ENCODE measurements at places on chromosomes 1 and 21. TPM values are rescaled to one million over a fixed set of nuclear protein-coding genes. Genes with fewer than 3 reads are reported as not detected.
A peak's percentile ranks its signal among the peaks of the same experiment; 100 is the strongest.

DNA sequence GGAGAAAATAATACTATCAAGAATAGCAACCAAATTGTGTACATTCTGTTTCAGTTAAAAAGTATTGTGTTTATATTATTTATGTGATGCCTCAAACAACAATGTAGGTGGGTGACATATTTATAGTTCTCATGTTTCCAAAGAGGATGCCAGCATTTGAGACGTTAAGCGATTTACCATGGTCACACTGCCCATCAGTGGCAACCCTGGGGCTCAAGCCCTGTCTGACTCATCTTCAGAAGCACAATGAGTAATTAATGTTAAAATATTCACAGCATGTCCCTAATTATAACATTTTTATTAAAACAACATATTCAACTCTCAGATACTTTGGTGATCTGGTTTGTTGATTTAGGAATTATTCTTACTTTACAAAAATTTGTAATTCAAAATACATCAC is 409.4 kb downstream of the BRINP3 start:
- DNase-seq, result no peak

DNA sequence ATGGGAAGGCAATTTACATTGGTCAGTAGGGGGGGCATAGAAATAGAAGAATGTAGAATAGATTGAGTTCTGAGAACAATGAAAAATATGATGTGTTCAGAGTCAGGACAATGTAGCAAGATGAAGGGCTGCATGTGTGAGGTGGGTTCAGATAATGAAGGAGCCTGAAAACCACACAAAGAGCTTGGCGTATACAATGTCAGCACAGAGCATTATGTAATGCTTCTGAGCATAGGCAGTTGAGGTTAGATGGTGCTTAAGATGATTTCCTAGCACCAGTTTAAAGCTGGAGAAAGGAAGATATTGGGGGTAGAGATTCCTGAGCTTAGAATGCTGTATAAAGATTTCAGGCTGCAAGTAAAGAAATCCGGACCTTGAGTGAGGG is 202.0 kb upstream of the SNX7 start:
- no peak for DNase-seq

Gene VHLL
- not detected for total RNA-seq

- DNase-seq, result peak; percentile 15
Measured at GRCh38 chr1:30402031-30402430, 321.4 kb downstream of the MATN1 start.

Gene DIRAS3
- total RNA-seq, result 0.16 TPM

GRCh38 chr1:145990249-145990855 is 6.0 kb downstream of the TXNIP start:
- no peak for DNase-seq

Gene PGBD5
- total RNA-seq, result not detected

DNA sequence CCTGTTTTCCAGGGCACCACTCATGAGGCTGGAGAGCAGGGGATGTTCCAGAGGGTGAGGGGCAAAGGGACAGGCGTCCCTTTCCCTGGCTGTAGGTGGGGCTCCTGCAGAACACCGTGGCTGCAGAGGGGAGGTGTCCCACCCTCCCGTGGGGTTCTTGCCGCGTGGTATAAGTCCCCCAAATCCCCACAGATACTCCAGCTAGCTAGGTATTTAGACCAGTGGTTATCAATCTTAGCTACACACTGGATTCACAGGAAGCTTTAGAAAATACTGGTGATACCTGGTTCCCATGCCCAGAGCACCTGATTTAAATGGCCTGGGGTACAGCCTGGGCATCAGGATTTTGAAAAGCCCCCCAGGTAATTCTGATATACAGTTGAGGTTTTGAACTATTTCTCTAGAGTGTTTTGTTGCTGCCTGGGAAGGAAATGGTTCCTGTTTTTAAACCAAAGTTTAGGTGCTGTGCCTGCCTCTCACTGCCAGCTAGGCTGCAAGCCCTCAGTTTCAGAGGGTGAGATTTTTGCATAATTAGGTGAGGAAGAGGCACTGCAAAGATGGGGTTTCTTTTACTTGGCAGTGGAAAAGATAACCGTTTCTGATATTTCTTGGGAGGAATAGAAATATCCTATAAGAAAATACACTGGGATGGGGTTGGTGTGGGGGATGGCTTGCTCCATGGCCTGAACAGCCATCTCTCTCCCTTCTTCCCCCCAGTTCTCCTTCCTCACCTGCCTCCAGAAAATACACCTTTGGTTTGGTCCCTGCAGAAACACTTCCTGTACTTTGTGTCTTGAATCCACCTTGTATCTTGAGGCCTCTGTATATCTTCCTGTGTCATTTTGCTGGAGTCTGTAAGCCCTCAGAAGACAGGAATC is 51.7 kb downstream of the RASSF5 start:
- DNase-seq, result no peak

Gene OR2L13
- not detected for total RNA-seq

Gene CHIA
- not detected for total RNA-seq

DNA sequence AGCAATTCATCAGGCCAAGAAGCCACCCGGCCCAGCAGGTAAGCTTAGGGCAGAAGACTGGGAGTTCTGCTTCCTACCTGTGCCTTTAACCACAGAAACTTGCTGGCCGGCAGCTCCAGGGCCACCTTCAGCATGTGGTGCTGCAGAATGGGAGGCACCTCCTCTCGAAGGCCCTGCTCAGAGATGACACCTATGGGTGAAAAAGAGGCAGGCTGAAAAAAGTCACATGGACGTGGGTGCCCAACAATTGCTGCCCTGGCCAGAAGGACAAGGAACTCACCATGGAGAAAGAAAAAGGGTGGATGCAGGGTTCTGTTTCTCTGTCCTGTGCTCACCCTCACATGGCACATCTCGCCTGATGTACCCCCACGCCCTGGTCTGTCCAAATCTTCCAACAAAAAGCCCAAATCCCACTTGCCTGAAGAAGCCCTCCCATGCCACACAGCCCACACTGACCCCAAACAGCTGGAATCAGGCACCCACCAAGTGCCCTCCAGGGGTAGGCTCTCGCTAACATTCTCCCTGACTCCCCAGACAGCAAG is 33.0 kb downstream of the URB1 start:
- no peak for DNase-seq

GRCh38 chr1:67908250-67908936 is 75.1 kb upstream of the GNG12 start:
- no peak for DNase-seq

GRCh38 chr1:187691439-187691838 is 862.7 kb downstream of the PLA2G4A start:
- DNase-seq, result no peak

- peak; percentile 78 for DNase-seq
Measured at GRCh38 chr21:45542242-45542666, at the start of gene SLC19A1. TSS of gene SLC19A1 (minus strand) at chr21:45542440. CDS start at chr21:45537959, 4,481 bp downstream.

Gene HSD3B2
- total RNA-seq, result not detected

GRCh38 chr1:82640352-82640751 is 839.6 kb downstream of the ADGRL2 start:
- DNase-seq, result no peak

DNA sequence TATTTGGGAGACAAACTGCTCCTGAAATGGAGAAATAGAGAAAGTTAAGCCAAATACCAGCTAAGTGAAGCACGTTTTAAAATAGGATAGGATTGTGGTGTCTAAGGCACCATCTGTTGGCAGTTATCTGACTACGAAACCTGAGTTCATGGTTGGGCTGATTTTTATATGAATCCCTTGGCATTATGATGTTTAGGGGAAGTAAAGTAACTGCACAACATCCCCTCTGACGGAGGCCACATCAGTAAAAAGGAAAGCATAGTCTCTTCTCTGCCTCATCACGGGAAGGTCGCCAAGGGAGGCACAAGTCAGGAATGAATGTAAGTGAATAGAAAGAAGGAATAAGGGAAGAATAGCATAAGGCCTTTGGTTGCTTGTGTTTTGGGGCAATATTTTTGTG is 128.0 kb downstream of the PRRX1 start:
- DNase-seq, result no peak

Gene SPATA46
- not detected for total RNA-seq

GRCh38 chr1:9985001-9985400 is 12.0 kb upstream of the RBP7 start:
- DNase-seq, result no peak

- DNase-seq, result peak; percentile 43
Measured at GRCh38 chr1:172089768-172090510, 248.6 kb downstream of the DNM3 start.

DNA sequence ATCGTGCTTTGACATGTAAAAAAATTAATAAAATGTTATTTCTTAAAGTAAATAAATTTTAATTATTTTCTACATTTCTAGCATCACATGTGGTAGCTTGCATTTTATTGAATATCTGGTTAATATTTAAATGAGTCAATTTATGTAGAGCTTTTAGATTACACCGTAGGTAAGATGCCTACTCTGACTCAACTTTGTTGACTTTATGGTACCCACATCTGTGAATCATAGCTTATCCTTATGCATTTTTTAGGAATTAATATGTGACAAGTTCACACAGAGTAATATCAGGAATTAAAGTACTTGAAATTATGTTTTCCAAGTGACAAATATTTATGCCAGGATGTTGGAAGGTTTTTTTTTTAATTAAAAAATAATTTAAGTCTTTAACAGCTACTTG is 120.7 kb downstream of the LEPR start:
- DNase-seq, result no peak

- DNase-seq, result no peak
Measured at GRCh38 chr1:197249324-197249723, 18.7 kb upstream of the CRB1 start.

GRCh38 chr1:54001591-54001990 is 16.4 kb downstream of the LDLRAD1 start:
- no peak for DNase-seq

Gene CD1C
- total RNA-seq, result 0.37 TPM

DNA sequence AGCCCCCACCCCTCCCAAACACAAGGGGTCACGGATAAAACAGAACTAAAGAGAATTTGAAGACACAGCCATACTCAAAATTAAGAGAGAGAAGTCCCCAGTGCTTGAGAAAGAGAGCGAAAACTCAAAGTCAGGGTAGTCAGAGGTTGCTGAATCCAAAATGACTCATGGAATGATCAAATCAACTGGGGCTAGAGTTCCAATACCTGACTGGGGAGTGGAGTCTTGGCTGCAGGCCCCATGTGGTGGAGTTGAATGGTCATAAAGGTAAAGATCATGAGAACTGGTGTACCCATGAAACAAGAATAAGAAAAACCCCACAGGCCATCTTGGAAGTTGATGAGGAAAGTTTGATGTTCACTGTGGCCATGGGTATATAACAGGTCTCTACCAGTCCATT is 84.5 kb upstream of the LRRN2 start:
- DNase-seq, result no peak

DNA sequence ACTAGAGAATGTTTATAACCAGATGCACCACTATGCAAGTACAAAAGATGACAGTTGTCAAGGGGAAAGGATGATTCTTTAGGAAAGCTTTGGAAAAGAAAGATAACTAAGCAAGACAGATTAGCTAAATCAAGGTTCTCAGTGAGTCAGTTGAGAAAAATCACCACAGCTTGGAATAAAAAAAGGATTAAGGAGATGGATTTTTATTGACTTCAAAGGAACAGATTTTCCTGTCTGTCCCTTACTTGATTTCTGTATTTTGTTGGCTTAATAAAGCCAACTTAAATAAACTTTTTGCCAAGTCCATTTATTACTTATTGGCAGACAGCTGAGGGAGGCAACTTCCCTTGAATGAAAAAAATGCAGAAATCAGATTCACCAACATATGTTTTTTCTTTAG is 93.9 kb downstream of the NR5A2 start:
- DNase-seq, result no peak

- no peak for DNase-seq
Measured at GRCh38 chr1:204376465-204376864, 16.7 kb upstream of the PLEKHA6 start.

Gene IL24
- 2.9 TPM for total RNA-seq

GRCh38 chr1:235229868-235230267 is 68.8 kb upstream of the RBM34 start:
- DNase-seq, result no peak

- no peak for DNase-seq
Measured at GRCh38 chr1:54413295-54413694, 7.1 kb upstream of the SSBP3 start.

- DNase-seq, result no peak
Measured at GRCh38 chr1:89088572-89088971, 23.6 kb upstream of the GBP1 start.

Gene KIAA0040
- 31.8 TPM for total RNA-seq

GRCh38 chr21:39867198-39867650 is at the start of gene PCP4:
TSS of gene PCP4 (plus strand) at chr21:39867438. CDS start at chr21:39867502, 64 bp downstream.
- no peak for DNase-seq

DNA sequence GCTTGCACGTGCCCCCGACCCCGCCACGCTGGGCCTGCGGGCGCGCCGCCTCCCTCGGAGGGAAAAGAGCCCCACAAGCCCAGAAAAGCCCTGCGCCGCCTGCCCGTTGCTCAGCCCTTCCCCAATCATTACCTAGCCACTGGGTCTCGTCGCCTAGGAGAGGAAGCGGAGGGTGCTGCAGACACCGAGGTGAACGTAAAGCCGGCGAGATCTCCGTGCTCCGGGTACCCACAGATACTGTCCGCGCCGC is at the start of gene ENO1:
TSS of gene ENO1 (minus strand) at position 239 of the 250 bp plus-strand sequence. CDS start 3,778 bp downstream, outside the sequence.
- no peak for DNase-seq

DNA sequence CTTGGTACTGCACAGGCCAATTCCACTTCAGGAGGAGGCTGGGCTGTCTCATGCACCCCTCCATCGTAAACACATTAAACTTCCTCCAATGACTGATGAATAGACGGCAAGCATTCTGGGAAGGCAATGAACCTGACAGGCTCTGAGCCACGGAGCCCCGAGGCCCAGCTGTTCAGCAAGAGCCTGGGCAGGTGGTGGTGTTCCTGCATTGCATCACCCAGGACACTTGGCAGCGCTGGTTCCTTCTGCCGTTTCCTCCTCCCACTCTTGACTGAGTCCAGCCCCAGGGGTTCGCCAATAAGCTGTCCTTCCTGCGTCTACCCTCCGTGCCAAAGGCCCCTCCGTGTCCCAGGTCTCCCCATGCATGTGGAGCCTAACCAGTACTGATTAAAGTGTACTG is 109.8 kb downstream of the JAK1 start:
- DNase-seq, result no peak

Gene APP
- 15.3 TPM for total RNA-seq

Gene KIRREL1
- not detected for total RNA-seq

GRCh38 chr21:16755061-16755460 is 757.8 kb upstream of the CXADR start:
- DNase-seq, result no peak

DNA sequence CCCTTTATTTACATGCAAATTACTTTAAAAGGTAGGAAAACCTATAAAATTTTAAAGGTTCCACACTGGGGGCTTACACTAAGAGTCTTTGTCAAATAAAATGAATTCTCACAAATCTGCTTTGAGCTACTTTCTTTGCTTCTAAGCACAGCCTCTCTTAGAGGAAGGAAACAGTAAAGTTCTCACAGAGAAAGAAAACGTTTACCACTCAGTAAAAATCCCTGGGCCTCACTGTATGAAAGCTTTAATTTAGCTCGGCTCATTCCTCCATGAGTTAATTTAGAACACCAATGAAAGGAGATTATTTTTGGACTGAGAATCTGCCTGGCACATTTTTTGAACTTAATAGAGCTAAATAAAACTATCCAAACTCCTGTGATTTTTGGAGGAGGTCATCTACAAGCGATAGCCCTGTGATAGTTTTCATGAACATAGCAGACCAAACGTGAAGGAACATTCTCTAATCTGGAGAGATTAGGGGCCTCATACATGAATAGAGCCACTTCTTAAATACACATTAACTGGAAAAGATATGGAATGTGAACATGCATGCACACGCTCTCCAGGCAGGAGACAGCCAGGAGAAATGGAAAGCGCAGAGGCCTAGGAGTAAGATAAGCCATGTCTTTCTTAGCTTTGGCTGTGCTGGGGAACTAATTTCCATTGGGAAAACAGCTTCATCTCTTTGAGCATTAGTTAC is 32.8 kb downstream of the PRRX1 start:
- DNase-seq, result no peak
